ENCODE measurements at places on chromosomes 1 and 21. TPM values are rescaled to one million over a fixed set of nuclear protein-coding genes. Genes with fewer than 3 reads are reported as not detected.
A peak's percentile ranks its signal among the peaks of the same experiment; 100 is the strongest.

DNA sequence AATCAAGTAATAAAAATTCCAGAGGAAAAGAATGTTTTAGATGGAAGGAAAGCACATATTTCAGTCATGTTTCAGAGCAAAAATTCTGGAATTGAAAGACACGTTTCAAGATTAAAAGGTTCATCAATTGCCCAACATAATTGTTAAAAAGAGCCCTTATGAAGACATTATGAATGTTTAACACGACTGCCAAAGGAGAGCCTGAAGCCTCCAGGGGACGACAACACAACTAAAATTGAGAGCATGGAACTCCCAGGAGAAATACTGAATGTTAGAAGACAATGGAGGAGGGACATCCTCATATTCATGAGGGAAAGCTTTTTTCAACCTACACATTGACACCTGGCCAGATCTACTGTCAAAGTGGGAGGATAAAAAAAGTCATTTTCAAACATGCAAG lies 16.0 kb downstream of the OR2T11 start:
- peak; percentile 4 for DNase-seq

MRPL24 gene
- polyA plus RNA-seq: 76.6 TPM

GRCh38 chr1:34331020-34331926 lies 154.6 kb downstream of the C1orf94 start:
- no peak for DNase-seq

- no peak for DNase-seq
These were observed 281.6 kb upstream of the RGS18 start for GRCh38 chr1:191876631-191877030.

- no peak for DNase-seq
These were observed 35.8 kb upstream of the ETV3 start for GRCh38 chr1:157173900-157174410.

AMIGO1 gene
- 8.1 TPM for polyA plus RNA-seq

S100A5 gene
- 1.2 TPM for polyA plus RNA-seq

DNA sequence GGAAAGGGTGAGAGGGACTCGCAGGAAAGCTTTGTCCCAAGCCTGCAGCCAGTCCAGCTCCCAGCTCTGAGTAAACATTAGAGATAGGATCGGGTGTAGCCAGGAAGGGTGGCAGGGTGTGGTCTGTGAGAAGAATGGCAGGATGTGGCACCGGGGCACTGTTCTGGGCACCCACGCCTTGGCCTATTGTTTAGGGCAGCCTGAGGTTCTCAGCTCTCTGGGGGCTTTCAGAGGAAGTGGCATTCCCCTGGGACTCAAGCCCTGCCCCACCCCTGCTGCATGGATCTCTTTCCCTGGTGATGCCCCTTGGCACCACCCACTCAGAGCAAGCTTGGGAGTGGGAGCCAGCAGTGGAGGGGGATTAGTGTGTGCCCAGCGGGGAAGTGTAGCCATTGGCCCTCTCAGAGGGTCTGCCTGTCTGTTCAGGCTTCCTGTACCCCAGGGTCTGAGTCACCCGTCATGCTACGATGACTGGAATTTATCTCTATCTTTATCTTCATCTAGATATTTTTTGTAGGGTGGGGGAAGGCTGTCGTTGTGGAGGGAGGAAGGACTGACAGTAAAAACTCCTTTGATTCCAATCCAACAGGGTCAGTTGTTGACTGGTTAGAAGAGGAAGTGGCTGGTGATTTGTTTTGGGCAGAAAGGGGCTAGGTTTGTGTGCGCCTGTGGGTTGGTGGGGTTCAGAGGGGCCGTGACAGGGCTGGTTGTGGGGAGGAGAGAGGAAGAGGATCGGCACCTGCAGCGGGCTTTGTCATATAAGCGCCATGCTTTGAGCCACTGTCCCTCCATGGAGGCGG lies 31.6 kb downstream of the SOX13 start:
- no peak for DNase-seq

XKR8 gene
- polyA plus RNA-seq: 11.5 TPM

PLXNA2 gene
- 21.2 TPM for polyA plus RNA-seq

DNA sequence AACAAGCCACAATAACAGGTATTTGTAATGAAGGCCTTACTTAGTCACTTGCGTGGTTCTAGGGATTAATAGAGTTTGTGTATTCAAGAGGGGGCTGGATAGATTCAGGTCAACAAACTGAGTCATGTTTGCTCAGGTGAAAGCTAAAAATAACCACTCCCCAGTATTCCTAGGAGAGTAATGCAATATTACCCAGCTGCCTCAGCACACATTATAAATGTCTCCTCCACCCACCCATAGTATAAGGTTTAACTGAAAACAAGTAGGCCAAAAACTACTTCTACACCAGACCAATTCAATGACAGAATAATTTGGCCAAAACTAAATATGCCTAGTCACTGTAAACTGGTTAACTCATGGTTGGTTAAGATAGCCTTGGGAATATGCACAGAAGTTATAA lies 34.4 kb downstream of the WLS start:
- no peak for DNase-seq

MAEL gene
- polyA plus RNA-seq: 3.3 TPM

- no peak for DNase-seq
These were observed 111.1 kb downstream of the PIK3R3 start for GRCh38 chr1:46021046-46021996.

NUAK2 gene
- polyA plus RNA-seq: 11.1 TPM

GRCh38 chr1:245926888-245927287 lies 580.2 kb downstream of the SMYD3 start:
- peak; percentile 49 for DNase-seq

DNA sequence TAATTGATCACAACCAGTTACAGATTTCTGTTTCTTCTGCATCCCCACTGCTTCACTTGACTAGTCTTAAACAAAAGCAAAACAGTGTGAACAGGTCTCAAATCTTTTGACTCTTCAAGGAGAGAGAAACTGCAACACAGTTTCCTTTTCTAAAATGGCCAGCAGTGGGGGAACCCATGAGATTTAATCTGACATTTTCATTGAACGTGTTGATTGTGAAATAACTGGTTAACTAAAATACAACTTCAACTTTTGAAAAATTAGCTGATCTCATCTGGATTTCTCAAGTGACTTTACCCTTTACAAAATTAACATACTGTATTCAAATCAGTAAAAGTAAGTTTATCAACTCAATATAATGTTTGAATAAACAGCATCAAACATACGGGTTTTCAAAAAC lies 143.0 kb downstream of the HFM1 start:
- DNase-seq: no peak

DNA sequence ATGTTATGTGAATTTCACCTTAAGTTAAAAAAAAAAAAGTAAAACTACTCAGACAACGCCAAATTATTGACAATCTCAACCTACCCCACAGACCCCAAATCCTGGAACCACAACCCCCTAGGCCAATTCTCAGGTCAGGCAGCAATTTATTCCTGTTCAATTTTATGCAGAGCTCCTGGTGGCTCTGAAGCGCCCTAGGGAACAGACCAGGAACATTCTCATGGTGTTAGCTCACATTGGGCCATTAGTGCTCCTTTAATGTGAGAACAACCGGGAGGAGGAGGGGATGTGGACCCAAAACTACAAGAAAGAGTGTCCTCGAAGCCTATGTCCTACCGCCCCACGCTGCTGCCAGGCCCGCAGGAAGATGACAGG lies 403 bp upstream of the PSEN2 start:
- DNase-seq: no peak

GRCh38 chr1:199113265-199113869 lies 474.5 kb downstream of the PTPRC start:
- DNase-seq: no peak

KIF17 gene
- 3.9 TPM for polyA plus RNA-seq

- no peak for DNase-seq
These were observed 10.3 kb upstream of the CDCP2 start for GRCh38 chr1:54163051-54163450.

GRCh38 chr1:11283151-11283550 lies 10.2 kb downstream of the UBIAD1 start:
- no peak for DNase-seq

DNA sequence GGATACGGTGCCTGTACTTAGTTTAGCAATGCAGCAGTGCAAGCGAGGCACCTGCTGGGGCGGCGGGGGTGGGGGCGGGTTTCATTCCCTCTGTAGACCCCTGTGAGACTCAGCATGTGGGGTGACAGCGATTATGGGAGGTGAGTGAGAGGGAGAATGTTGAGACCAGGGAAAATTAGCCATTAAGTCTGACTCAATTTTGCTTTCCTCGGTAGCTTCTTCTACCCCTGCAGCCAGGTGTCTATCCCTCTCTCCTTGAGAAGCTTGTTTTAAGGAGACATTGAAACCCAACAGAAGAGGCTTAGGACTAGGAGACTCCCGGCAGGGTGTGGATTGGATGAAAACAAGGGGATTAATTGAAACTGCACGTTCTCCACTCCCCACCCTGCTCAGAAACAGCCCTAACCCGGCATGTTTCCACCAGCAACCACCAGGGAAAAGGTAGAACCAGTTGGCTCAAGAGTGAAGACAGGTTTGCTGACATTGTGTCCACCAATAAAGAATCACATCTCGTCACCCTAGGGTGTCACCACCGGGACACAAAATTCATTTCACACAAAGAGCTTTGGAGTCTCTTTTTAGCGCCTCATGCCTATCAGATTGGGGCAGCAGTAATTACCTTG lies 20.6 kb upstream of the ATF3 start:
- DNase-seq: no peak

PROK1 gene
- not detected for polyA plus RNA-seq

GJA9 gene
- polyA plus RNA-seq: 0.58 TPM

- DNase-seq: no peak
These were observed 1.5 kb downstream of the LHX8 start for GRCh38 chr1:75135573-75136194.

PADI1 gene
- polyA plus RNA-seq: 0.06 TPM

DNA sequence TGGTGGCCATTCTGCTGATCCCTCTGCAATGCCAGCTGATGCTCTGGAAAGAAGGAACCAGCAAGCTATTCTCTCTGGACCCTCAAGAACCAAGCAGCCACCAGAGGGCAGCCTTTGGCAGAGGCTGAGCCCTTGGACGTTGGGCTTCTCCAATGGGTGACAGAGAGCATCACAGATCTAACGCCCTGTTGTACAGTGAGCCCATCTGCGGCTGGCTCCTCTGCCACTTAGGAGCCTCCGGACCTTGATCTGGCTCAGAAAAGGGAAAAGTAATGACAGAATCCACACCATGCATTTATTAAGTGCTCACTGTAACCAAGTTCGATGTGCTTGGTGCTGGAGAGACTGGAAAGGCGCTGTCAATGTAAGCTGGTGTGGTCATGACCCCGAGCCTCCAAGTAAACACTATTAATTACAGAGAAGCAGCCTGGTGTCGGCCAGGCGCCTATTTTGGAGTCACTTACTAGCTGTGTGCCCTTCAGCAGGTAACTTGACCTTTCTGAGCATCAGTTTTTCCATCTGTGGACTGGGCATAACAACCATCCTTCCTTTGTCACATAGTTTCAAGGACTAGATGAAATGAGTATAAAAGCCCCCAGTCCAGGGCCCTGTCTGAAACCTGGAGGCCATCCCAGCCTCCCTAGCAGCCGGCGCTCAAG lies 34.9 kb downstream of the ECE1 start:
- peak; percentile 84 for DNase-seq

GRCh38 chr1:221241157-221241556 lies 361.9 kb downstream of the HLX start:
- no peak for DNase-seq

- DNase-seq: no peak
These were observed 41.8 kb downstream of the AJAP1 start for GRCh38 chr1:4696161-4696745.

ENTREP3 gene
- polyA plus RNA-seq: 26.6 TPM

GRCh38 chr1:46582972-46583371 lies 21.1 kb downstream of the MKNK1 start:
- no peak for DNase-seq

DNA sequence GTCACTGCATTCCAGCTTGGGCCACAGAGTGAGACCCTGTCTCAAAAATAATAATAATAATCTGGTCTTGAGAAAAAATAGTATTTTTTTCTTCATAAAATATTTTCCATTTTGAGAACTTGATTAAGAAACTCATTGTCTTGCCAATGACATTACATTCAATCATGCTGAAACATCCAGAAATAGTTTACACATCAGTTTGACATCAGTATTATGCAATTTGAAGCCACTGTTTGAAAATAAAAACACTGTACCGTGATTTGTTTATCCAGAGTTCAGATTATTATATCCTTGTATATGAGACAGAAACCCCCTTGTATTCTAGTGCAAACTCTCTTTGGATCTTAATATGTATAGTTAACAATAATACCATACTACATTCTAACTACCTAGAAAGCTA lies 6.9 kb downstream of the FMO2 start:
- no peak for DNase-seq

CD1D gene
- polyA plus RNA-seq: 5.7 TPM

GRCh38 chr1:205199090-205199930 lies 12.2 kb downstream of the DSTYK start:
- no peak for DNase-seq

ALG14 gene
- polyA plus RNA-seq: 16.3 TPM

GRCh38 chr1:155323729-155324036 lies 3.0 kb downstream of the RUSC1 start:
- peak; percentile 86 for DNase-seq

- DNase-seq: no peak
These were observed 19.6 kb downstream of the CDC42BPA start for GRCh38 chr1:227298512-227299240.

DNA sequence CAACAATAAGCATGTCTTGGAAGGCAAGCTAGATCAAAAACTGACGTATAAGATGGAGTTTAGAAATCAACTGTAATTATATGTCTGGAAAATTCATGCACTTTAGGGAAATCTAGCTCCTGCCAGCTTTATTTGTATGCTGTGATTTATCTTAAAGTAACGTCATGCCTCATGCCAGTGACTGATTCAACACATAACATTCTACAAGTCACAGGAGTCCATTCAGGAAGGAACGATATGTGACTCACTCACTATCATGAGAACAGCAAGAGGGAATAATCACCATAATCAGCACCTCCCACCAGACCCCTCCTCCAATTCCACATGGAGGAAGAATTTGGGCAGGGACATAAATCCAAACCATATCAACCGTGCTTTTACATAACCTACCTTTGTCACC lies 682.4 kb upstream of the ADAMTS5 start:
- no peak for DNase-seq

GRCh38 chr1:19437891-19438294 lies 47.4 kb downstream of the CAPZB start:
- peak; percentile 87 for DNase-seq

DNA sequence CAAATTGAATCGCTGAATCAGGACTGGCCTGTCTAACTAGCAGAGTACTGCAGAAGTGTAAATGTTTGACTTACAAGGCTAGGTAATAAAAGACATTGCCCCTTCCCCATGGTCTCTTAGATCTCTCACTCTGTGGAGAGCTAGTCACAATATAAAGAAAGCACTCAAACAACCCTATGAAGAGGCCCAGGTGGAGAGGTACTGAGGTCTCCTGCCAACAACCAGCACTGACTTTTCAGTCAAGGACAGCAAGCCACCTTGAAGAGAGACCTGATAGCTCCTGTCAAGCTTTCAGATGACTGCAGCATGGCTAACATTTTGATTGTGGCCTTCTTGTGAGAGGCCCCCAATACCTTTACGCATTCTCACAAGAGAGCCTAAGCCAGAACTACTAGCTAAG lies 18.5 kb downstream of the HFM1 start:
- DNase-seq: no peak

DNA sequence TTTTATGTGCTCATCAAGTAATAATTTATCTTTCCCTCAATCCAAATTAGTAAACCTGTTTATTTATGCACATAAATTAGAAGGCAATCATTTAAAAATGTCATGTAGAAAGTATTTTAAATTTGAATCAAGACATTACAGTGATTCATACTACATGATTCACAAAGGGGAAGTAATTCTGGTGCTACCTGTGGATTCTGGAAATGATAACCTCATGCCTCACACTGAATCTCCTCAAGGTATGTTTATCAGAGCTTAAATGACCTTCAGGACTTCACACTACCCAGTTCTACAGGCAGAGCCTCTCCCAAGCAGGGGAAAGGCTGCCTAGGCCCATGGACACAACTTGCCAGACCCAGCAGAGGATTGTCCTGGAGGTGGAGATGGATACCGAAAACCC lies 25.2 kb upstream of the TDRD10 start:
- DNase-seq: no peak

All from renal pelvis (tissue), 12 donors.